ENCODE measurements at places on chromosomes 11 and 22. TPM values are rescaled to one million over a fixed set of nuclear protein-coding genes. Genes with fewer than 3 reads are reported as not detected.

The OR5T2 gene
- not detected for polyA plus RNA-seq

DNA sequence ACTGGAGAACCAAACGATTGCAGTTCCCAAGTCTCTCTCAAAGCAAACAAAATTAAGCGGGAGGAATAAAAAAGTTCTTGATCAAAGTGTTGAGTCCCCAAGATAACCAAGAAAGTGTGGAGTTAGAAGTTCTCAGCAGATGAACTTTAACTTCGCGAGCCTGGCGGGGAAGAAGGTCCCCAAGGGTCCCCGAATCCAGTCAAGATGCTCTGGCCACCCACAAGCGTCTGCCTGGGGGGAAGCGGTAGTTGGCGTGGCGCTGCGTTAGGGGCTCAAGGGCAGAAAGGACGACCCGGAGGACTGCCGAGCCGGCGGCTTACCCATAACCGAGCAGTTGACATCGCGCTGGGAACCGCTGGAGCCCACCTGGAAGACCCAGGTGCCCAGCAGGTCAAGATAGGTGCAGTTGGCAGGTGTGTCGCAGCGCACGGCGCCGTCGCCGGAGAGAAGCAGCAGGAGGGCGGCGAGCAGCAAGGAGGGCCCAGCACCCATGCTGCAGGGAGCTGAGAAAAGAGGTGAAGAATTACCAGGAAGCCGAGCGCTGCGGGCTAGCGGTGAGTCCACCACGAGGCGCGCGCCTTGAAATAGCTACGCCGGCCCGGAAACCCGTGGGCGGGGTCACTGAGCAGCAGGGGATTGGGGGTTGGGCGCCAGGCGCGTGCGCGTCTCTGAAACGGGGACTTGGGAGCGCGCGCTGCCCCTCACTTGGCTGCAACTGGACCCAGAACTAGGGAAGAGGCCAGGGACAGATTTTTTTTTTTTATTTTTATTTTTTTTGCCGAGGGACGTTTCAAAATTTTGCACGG lies at the start of gene CTSC:
Gene CTSC, minus strand, starts transcription at position 556 of the 806 bp plus-strand sequence. Its CDS starts 64 bp downstream, at position 492.
- H3K4me3 ChIP-seq, result peak within 1 kb of the TSS; percentile 92
- no peaks in the 10 kb centered on the region for H3K27me3 ChIP-seq
- peak; percentile 96 for DNase-seq
- H3K36me3 ChIP-seq, result no peaks in the 10 kb centered on the region
- H3K27ac ChIP-seq, result peak within 1 kb of the TSS; percentile 85
- H3K4me1 ChIP-seq, result no peaks in the 10 kb centered on the region

GRCh38 chr11:43987384-43988039 lies 45.1 kb downstream of the C11orf96 start:
- peak; percentile 49 for DNase-seq
- H3K36me3 ChIP-seq, result no peaks in the 10 kb centered on the region
- peaks cover 17% of the 10 kb centered on the region for H3K4me1 ChIP-seq
- no peak overlapping the region for H3K4me3 ChIP-seq
- H3K27me3 ChIP-seq, result no peaks in the 10 kb centered on the region

The GVQW3 gene
- 1.9 TPM for polyA plus RNA-seq

The APOA1 gene
- 5,326 TPM for polyA plus RNA-seq

GRCh38 chr22:20602609-20603164 lies 95.3 kb downstream of the MED15 start:
- H3K27me3 ChIP-seq, result no peaks in the 10 kb centered on the region
- DNase-seq, result no peak
- H3K27ac ChIP-seq, result no peak overlapping the region
- H3K4me1 ChIP-seq, result no peaks in the 10 kb centered on the region
- no peak overlapping the region for H3K4me3 ChIP-seq
- H3K36me3 ChIP-seq, result no peaks in the 10 kb centered on the region

- H3K36me3 ChIP-seq, result no peaks in the 10 kb centered on the region
- DNase-seq, result peak; percentile 55
- H3K4me3 ChIP-seq, result no peak overlapping the region
- H3K27ac ChIP-seq, result peak overlapping the region; percentile 99
- H3K4me1 ChIP-seq, result peaks cover 11% of the 10 kb centered on the region
Observed at GRCh38 chr22:32473388-32473952, 1.1 kb upstream of the FBXO7 start.

- peak; percentile 59 for DNase-seq
- H3K4me1 ChIP-seq, result peaks cover 13% of the 10 kb centered on the region
- peak overlapping the region; percentile 75 for H3K27ac ChIP-seq
- H3K27me3 ChIP-seq, result no peaks in the 10 kb centered on the region
Observed at GRCh38 chr11:86183694-86184093, 60.9 kb upstream of the EED start.

DNA sequence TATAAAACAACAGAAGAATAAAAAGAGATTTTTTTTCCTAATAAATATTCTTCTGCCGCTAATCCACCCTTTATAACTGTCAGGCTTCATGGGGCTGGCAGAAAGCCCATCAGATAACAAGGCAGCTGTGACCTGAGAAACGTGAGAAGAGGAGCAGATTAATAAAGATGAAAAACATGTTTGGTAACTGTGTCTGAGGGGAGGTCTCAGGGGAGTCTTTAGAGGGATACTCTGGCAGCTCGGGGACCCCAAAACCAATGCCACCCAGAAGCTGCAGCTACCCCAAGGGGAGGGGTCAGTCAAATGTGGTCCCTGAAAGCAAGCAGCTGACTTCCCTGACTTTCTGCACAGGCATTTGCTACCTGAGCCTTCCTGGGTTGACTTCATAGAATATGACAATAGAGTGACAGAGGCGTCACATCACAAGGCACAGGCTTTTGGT lies 48.4 kb upstream of the POU2AF1 start:
- H3K36me3 ChIP-seq, result no peaks in the 10 kb centered on the region
- H3K27me3 ChIP-seq, result no peaks in the 10 kb centered on the region
- H3K4me3 ChIP-seq, result no peak overlapping the region
- H3K27ac ChIP-seq, result no peak overlapping the region
- DNase-seq, result peak; percentile 44
- H3K4me1 ChIP-seq, result no peaks in the 10 kb centered on the region

- no peak overlapping the region for H3K27ac ChIP-seq
- no peaks in the 10 kb centered on the region for H3K4me1 ChIP-seq
- H3K36me3 ChIP-seq, result no peaks in the 10 kb centered on the region
- H3K4me3 ChIP-seq, result no peak overlapping the region
- H3K27me3 ChIP-seq, result no peaks in the 10 kb centered on the region
Observed at GRCh38 chr11:107666911-107667613, 44.8 kb downstream of the SLN start.

GRCh38 chr22:38981005-38981991 lies 849 bp upstream of the APOBEC3B start:
- H3K4me1 ChIP-seq, result peaks cover 12% of the 10 kb centered on the region
- no peaks in the 10 kb centered on the region for H3K36me3 ChIP-seq
- peak; percentile 79 for DNase-seq
- H3K4me3 ChIP-seq, result no peak overlapping the region
- H3K27me3 ChIP-seq, result no peaks in the 10 kb centered on the region

GRCh38 chr11:17259519-17259918 lies 17.0 kb upstream of the NUCB2 start:
- peaks cover 5% of the 10 kb centered on the region for H3K4me1 ChIP-seq
- DNase-seq, result no peak
- no peak overlapping the region for H3K27ac ChIP-seq
- H3K27me3 ChIP-seq, result no peaks in the 10 kb centered on the region
- H3K36me3 ChIP-seq, result no peaks in the 10 kb centered on the region

The MS4A6A gene
- polyA plus RNA-seq, result 1.4 TPM

DNA sequence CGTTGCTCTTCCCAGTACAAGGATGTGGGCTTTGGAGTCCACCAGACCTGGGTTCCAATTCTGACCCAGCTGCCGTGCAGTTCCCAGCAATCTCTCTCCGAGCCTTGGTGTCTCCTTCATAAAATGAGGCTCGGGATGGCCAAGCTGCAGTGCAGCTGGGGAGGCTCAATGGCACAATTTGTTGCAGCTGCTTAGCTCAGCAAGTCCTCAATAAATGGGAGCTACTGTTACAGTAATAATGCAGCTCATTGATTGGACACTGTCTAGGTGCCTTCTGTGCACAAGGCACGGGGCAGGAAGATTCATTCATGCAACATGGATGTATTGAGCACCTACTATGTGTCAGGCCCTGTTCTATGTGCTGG lies 37.1 kb downstream of the SHISAL1 start:
- H3K27me3 ChIP-seq, result no peaks in the 10 kb centered on the region

- DNase-seq, result no peak
- H3K4me3 ChIP-seq, result no peak overlapping the region
- H3K27me3 ChIP-seq, result no peaks in the 10 kb centered on the region
- H3K36me3 ChIP-seq, result no peaks in the 10 kb centered on the region
- H3K4me1 ChIP-seq, result no peaks in the 10 kb centered on the region
- no peak overlapping the region for H3K27ac ChIP-seq
Observed at GRCh38 chr11:73946798-73947458, 3.9 kb upstream of the DNAJB13 start.

The TMEM80 gene
- 38.1 TPM for polyA plus RNA-seq

The PLA2G6 gene
- polyA plus RNA-seq, result 30.2 TPM

DNA sequence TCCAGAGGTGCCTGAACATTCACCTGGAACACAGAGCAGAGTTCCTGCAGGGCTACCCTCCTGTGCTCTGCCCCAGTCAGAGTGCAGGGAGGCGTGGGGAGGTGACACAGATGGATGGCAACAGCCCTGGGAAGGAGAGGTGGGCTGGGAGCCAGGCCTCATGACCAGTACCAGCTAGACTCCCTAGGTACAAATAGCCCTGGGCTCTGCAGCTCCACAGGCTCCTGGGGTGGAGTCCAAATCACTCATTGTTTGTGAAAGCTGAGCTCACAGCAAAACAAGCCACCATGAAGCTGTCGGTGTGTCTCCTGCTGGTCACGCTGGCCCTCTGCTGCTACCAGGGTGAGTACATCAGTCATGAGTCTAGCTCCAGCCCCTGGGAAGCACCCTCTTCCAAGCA lies at the start of gene SCGB1D2:
Gene SCGB1D2, plus strand, starts transcription at position 219 of the 400 bp plus-strand sequence. Its CDS starts 69 bp downstream, at position 288.
- H3K27ac ChIP-seq, result no peak within 1 kb of the TSS
- DNase-seq, result no peak
- H3K4me1 ChIP-seq, result no peaks in the 10 kb centered on the region
- no peaks in the 10 kb centered on the region for H3K27me3 ChIP-seq
- H3K4me3 ChIP-seq, result no peak within 1 kb of the TSS

- no peak for DNase-seq
- no peak overlapping the region for H3K27ac ChIP-seq
- no peaks in the 10 kb centered on the region for H3K36me3 ChIP-seq
Observed at GRCh38 chr22:25508161-25508560, 56.3 kb upstream of the GRK3 start.

DNA sequence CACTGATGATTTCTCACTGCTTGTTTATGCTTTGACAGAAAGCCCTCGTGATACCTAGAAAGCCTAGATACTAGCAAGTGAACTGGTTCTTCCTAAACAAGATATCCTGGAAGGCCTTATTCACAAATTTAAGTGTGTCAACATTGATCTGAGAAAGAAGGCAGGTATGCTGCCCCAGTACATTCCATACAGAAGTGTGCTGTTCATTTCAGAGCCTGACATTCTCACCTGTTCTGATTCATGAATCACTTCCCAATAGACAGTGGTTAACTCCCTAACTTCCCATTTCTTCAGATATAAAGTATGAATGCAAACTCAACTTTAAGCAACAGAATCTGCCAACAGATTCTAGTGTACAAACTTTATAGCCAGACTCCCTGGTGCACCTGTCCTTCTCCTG lies 15.5 kb upstream of the RASSF10 start:
- H3K27me3 ChIP-seq, result no peaks in the 10 kb centered on the region
- no peak overlapping the region for H3K27ac ChIP-seq
- no peak for DNase-seq
- H3K4me3 ChIP-seq, result no peak overlapping the region

The CNTN5 gene
- 9.6 TPM for polyA plus RNA-seq

DNA sequence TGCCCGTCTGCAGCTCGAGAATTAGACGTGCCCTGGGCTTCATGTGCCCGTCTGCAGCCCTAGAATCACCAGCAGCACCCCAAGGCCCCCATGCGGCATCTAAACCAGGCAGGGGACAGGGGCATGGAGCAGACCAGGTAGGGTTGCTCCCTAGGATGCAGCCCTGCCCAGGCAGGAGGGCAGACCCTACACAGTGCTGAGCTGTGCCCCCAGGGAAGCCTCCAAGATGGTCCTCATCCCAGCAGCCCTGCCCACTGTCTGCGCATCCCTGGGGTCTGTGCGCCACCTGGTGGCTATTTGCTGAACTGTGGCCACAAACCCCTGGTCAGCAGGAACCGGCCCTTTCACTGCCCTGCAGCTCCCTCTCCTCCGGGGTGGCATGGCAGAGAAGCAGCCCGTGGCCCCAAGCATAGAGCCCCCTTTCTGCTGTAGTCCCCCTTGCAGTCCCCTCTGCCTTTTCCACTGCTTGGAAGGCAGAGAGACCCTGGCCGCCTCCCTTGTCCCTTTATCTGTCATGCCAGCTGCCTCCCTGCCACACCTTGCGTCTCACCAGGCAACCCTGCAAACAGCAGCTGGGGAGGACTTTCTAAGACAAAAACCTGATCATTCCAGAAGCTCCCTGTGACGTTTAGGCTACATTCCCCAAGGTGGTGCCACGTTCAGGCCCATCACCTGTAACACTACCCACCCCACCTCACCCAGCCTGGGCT lies 86.6 kb downstream of the KCNQ1 start:
- no peak overlapping the region for H3K4me3 ChIP-seq
- DNase-seq, result peak; percentile 79
- peaks cover 23% of the 10 kb centered on the region for H3K4me1 ChIP-seq
- H3K27me3 ChIP-seq, result no peaks in the 10 kb centered on the region
- H3K36me3 ChIP-seq, result no peaks in the 10 kb centered on the region
- no peak overlapping the region for H3K27ac ChIP-seq

DNA sequence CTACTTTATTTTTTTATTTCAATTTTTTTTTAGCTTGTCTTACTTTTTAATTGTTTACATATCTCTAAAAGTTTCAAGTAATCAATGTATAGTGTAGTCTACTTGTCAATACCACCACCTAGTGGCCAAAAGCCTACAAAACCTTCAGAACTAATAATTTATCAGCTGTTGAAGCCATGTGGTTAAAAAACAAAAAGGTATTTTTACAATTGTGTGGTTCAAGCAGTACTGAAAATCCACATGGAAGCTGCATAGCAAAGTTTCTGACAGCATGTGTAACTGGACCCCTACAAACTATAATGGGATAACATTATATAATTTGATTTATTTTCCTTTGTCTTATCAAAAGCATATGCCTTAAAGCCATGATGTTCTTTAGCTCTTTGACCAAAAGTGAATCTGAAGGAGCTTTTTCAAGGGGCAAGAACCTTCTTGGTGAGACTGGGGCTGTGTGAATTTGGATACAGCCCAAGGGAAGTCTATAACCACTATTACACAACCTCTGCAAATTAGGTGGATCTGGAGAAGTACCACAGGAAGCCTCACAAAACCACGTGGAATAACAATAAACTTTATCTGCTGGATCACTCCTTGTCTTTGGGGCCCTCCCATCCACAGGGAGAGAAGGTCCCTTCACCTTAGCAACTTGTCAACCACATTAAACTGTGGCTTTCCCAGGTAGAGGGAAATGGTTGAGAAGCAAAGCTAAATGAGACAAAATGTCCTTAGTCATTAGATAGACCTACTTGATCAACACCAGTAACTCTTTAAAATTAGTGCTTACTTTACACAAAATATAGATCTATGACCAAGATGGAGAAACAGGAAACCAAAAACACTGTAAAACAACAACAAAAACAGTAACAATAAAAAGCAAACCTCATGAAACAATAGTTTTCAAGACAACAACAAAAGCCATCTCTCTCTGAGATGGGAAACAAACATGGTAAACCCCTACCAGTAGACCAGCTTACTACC lies 9.9 kb downstream of the NARS2 start:
- H3K4me3 ChIP-seq, result no peak overlapping the region
- H3K27me3 ChIP-seq, result no peaks in the 10 kb centered on the region
- H3K36me3 ChIP-seq, result no peaks in the 10 kb centered on the region
- peak; percentile 81 for DNase-seq

- DNase-seq, result no peak
- no peak overlapping the region for H3K4me3 ChIP-seq
- no peak overlapping the region for H3K27ac ChIP-seq
- no peaks in the 10 kb centered on the region for H3K27me3 ChIP-seq
- H3K36me3 ChIP-seq, result no peaks in the 10 kb centered on the region
Observed at GRCh38 chr11:9678576-9678975, 14.7 kb downstream of the SWAP70 start.
